ENCODE measurements at places on chromosomes 2 and 18.

DNA sequence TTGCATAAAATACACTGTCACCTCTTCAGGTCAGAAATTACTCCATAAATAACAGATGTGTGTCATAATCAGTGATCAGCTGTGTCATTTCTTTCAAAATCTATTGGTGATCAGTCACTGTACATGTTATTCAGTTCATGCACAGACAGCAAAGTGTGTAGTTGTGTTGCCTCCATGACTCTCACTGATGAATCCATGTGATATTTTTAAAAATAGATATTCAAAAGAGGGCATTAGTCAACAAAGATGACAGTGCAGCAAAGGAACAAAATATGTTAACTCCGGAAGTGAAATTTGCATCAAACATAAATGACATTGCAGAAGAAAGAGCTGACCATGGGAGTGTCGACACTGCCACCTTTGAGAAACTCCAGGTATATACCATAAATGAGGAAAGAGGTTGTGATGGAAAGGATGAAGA lies 17.1 kb upstream of the MCM6 start:
- no peak for DNase-seq

DNA sequence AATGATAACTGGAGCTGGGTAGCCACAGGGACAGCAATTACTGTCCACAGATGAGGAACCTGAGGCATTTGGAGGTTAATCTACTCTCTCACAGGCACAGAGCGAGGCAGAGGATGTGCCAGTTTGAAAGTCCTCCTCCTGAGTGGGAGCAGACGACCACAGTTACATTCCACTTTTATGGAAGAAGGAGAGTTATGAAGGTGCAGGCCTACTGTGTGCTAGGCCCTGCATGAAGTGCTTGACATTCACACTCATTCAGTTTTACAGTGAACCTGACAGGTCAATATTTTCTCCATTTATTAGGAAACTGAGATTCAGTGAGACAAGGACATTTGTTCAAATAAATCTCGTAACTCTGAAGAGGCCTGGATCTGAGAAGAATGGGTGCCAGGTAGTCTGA lies 142.0 kb downstream of the TDRD15 start:
- DNase-seq, result no peak

DNA sequence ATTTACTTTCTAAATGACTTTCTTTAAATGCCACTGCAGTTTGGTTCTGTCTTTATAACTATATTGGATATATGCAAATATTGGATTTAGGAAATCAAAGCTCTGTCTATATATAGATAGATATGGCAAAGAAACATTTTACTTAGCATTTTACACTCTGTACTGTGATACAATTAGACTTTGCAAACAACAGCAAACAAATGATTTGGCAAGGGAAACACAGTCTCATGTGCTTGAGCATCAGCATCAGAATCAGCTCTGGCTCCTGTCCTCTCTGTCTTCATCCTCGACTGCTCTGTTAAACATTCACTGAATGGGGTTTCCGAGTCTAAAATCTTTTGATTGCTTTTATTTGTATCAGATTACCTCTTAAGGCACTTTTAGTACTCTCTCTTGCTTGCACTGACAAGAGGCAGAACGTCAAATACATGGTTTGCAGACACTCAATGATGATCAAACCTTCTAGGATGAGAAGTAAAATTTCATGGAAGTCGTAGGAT lies 176.8 kb upstream of the LRP1B start:
- no peak for DNase-seq

GRCh38 chr2:172710584-172711047 lies 25.0 kb upstream of the RAPGEF4 start:
- DNase-seq, result peak; percentile 65

DNA sequence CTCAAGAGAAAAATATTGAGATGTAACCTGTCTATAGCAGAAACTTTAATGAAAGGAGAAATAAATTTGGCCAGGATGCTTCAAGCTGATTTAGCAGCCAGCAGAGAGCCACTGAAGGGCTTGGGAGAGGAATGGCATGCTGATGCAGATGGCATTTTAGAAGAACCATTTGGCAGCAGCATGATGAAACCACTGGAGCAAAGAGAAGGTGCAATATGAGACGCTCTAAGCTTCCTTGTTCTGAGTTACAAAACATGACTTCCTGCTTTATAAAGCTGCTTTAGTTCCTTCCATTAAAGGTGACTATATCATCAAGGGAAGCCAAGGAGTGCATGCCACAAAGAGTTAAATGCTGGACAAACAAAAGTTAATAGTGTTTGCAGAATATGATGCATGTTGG lies 189.7 kb downstream of the PID1 start:
- no peak for DNase-seq

- DNase-seq, result no peak
These were observed 21.2 kb upstream of the CHRNA1 start for GRCh38 chr2:174785481-174785880.

- DNase-seq, result no peak
These were observed 585.9 kb upstream of the SYT4 start for GRCh38 chr18:43863180-43863579.

DNA sequence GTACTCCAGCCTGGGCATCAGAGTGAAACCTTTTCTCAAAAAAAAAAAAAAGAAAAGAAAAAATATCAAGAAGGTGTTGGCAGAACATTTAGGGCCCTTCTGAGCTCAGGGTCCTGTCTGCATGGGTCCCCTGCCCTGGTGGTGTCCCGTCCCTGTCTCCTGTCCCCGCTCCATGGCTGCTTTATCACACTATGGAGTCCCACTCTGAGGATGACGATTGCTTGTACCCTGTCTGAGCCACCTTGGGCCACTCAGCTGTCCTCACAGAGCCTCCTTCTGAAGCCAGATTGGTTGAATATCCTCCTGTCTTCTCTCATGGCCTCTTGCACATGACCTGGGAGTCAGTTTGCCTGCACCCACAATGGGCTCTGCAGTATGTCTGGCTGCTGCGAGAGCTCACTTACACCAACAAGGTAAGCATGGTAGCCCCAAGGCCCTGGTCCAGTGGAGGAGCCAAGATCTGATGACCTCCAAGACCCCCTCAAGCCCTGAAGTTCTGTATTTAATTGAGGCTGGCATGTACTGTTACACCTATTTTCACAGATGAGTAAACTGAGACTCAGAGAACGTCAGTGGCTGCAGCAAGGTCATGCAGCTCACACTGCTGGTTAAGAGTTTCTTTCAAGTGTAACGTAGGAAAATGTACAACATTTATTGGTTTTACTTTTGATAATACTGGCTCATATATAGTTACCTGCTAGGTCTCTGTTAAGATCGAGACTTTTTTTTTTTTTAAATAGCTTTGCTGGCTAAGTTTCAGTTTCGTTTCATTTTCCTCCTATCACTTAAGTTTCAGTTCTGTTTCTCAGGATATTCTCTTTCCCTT lies 16.9 kb upstream of the ZCCHC2 start:
- no peak for DNase-seq

DNA sequence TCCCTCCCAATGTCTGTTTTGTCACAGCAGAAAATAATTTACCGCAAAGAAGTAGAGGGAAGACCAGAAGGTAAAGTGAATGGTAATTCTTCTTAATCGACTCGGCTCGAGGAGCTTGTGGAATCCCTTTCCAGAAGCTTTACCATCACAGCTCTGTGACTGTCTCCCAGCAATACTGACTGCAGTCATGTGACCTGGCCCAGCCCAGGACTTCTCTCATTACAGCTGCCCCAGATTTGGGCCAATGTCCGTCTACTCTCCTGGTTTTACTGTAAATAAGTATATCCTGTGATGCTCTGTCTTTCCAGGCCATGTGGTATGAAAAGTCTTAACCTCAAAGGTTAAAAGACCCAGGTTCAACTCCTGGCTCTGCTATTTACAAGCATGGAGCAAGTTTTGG lies 18.9 kb upstream of the ELOA2 start:
- no peak for DNase-seq

DNA sequence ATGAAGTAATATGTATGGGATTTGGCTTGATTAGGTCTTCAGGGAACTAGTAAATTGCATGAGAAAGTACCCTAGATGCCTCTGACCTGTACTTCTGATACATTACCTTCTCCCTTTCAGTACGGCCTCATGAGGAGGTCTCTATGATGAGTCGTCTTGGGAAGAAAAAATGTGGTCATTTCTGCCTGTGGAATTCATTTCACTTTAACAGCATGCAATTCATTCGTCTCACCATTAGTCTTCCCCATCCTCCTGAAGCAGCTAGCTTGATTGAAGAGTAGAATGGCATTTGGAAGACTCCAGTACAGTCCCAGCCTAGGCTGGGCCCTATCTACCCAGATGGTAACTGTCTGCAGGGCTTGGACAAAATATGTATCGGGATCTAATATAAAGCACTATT lies 52.2 kb downstream of the TMX3 start:
- DNase-seq, result no peak

- DNase-seq, result no peak
These were observed 3.4 kb downstream of the CYRIA start for GRCh38 chr2:16661936-16662839.

GRCh38 chr18:77461062-77461688 lies 211.5 kb downstream of the GALR1 start:
- no peak for DNase-seq

Data from NCI-H2081 (cell line).